Stimulated activated CD8-positive, alpha-beta memory T cell treated with anti-CD3 and anti-CD28 coated beads, Interleukin-2, amount 100 ng/mL, for 1 hour (primary cell): ENCODE measurements at places on chromosomes 2 and 18.

DNA sequence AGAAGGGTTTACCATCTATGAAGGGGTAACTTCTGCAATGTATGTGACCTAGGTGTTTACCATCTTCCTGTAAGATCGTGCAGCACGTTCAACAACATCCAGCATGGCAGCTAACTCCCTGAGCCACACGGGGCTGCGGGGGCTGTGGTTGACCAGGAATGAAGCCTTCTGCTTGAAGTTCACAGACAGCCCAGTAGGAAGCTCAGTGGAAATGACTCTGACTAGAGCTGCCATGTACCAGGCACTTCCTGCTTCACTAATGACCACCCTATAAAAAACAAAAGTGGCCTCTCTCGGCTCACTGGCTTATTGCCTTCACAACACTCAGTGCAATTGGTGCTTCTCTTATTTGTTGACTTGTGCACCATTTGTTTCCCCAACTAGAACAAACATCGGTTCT is 99.7 kb upstream of the SMAD7 start:
- DNase-seq = no peak

- DNase-seq = no peak
These were observed 4.0 kb upstream of the LCLAT1 start for GRCh38 chr2:30443081-30443480.

- no peak for DNase-seq
These were observed 1.4 kb downstream of the ARID5A start for GRCh38 chr2:96537734-96538486.

- DNase-seq = no peak
These were observed 132.4 kb downstream of the COPS8 start for GRCh38 chr2:237217995-237218616.

DNA sequence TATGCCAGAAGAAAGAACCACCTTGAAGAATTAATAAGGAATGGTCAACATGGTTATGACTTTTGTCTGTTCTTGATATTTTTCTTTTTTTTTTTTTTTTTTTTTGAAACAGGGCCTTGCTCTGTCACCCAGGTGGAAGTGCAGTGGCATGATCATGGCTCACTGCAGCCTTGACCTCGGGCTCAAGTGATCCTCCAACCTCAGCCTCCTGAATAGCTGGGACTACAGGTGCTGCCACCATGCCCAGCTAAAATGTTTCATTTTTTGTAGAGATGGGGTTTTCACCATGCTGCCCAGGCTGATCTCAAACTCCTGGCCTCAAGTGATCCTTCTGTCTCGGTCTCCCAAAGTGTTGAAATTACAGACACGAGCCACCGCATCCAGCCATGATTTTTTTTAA is 53.4 kb upstream of the ACSL3 start:
- DNase-seq = no peak

DNA sequence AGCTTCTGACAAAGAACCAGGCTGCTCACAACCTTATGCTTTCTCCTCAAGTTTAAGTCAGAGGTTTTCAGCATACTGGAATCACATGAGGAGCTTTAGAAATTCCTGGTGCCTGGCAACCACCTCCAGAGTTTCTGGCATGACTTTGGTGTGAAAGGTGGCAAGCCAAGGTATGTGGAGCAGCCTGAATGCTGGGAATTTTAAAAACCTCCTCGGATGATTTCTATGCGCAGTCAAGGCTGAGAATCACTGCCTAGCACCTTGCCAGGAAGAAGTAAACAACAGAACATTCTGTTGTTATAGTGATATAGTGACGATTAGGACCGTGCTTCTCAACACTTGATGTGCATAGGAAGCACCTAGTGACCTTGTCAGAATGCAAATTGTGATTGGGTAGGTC is 11.7 kb downstream of the CCBE1 start:
- DNase-seq = no peak

GRCh38 chr2:88608184-88608583 is 19.1 kb downstream of the EIF2AK3 start:
- no peak for DNase-seq

GRCh38 chr18:2654169-2654927 is 1.2 kb upstream of the SMCHD1 start:
- no peak for DNase-seq

- no peak for DNase-seq
These were observed 64.8 kb downstream of the COX7A2L start for GRCh38 chr2:42296226-42296625.

DNA sequence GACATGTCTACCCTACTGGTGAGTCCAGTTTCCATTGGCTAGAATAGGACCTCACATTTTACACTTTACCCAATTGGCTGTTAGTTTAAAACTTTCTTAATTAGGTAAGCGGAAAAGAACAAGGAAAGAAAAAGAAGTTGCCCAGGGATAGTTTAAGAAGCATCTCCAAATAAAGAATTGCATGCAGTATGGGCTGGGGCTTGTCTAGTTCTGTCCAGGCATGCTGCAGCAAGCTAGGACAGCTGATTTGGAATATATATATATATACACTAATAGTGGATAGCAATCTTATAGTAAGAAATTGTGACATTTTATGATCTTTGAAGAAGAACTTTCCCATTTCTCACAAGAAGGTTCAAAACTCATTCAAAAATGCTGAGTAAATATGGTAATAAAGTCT is 90.0 kb upstream of the ERBB4 start:
- no peak for DNase-seq

- DNase-seq = no peak
These were observed 11.8 kb downstream of the G6PC2 start for GRCh38 chr2:168912901-168913369.

DNA sequence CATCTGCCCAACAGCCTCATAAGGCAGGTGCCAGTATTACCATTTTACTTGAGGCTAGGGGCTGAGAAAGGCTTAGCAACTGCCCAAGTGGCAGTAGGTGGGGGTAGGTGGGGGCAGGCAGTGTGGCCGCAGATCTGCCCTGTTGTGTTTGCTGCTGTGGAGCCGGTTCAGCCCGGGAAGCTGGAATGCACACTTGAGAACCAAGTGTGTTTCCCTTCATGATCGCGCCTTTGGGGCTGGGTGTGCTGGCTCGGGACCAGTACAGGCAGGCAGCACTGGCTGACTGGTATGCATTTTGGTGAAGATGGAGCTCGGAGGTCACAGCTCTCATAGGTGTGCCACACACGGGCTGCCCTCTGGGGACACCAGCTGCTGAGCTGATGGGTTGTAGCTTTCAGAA is 85.1 kb downstream of the CABLES1 start:
- no peak for DNase-seq

DNA sequence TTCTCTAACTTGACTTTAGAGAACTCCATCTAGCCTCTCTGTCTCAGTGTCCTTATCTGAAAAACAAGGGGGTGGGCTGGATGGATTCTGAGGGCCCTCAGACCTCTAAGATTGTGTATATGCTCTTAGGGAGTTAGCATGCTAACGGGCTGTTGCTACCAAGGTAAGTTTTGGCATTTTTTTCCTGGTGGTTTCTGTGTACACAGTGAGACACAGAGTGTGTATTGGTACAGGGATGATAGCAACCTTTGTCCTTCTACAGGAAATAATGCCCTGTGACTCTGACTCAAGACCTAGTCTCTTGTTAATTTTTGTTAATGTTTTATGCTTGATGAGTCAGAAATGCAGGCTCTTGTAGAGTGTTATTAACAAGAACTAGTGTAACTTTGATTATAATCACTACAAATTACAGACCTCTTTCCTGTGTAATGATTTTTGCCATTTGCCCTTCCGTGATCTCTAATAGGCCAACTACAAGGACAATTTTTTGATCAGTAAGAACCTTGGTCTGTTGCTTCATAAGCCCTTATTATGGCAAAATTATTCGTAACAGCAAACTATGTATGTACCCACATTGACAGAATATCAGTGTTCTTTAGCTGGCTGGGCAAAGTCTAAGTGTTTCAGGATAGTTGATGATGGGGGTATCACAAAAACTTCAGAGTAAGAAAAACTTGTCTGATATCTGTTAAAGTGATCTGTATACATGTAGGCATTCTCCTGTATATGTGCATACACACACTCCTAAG is 89.7 kb downstream of the SPTBN1 start:
- no peak for DNase-seq

GRCh38 chr2:234989183-234989701 is 37.4 kb downstream of the SH3BP4 start:
- no peak for DNase-seq

- DNase-seq = no peak
These were observed 311.9 kb upstream of the EPHA4 start for GRCh38 chr2:221883976-221884375.

- no peak for DNase-seq
These were observed 273.0 kb downstream of the PDE11A start for GRCh38 chr2:177799531-177799930.

DNA sequence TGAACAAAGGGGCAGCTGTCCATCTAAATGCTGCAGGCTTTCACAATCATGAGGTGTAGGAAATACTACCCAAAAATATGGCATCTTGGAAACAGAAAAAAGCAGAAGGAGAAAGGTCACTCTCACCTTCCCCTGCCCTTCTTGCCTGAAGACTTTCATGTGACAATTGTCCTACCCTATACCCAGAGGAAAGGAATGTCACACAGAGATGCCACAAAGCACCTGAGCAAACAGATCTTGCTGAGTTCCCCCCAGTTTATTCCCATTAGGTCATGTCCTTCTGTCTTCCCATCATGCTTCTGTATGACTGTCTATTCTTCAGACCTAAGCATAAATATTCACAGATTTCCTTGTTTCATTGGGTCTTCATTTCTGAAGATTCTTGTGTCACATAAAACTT is 116.6 kb upstream of the MSH6 start:
- no peak for DNase-seq
